Left renal pelvis (tissue), 4 donors: ENCODE measurements at places on chromosomes 13 and 19.

GRCh38 chr19:12946731-12947496 is 1.3 kb downstream of the RAD23A start:
- DNase-seq, result no peak

- DNase-seq, result no peak
Measured at GRCh38 chr13:83765796-83766195, 116.5 kb downstream of the SLITRK1 start.

DNA sequence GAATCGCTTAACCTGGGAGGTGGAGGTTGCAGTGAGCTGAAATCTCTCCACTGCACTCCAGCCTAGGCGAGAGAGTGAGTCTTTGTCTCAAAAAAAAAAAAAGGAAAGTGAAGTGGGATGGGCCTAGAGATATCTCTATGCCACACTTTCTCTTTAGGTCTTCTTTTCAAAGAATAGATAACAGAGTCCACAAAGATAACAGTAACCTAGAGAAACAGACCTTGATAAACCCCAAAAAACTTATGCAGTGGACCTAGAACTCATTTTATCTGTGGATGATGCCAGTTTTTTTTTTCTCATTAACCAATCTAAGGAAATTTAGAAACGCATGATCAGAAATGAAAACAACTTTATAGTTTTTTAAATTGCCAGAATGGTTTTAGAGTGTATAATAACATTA is 227.4 kb downstream of the LHFPL6 start:
- no peak for DNase-seq

DNA sequence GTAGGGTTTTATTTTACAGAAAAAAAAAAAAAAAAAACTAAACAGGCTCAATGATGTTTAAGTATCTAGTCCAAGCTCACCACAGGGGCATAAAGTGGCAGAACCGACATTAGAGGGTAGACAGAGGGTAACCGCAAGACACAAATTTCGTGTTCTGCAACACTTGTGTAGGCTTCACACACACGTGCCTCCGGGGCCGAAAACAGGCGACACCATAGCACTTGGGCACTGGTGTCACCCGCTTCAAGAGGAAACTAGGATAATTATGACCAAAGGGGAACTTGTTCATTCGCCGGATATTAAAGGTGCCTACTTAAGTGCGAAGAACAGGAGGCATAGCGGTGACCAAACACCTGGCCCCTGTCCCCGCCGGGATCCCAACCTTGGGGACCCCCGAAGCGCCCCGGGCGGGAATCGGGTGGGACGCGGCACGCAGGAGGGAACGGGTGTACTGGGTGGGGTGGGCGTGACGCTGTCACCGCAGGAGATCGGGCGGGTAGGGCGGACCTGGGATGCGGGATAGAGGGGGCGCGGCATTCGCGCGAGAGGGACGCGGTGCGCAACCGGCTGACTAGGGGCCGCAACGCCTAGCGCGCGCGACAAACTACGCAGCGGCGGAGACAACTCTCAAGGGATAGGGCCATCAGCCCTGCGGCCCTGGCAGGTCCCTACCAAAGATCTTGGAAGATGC is 558 bp downstream of the MZT1 start:
- no peak for DNase-seq

DNA sequence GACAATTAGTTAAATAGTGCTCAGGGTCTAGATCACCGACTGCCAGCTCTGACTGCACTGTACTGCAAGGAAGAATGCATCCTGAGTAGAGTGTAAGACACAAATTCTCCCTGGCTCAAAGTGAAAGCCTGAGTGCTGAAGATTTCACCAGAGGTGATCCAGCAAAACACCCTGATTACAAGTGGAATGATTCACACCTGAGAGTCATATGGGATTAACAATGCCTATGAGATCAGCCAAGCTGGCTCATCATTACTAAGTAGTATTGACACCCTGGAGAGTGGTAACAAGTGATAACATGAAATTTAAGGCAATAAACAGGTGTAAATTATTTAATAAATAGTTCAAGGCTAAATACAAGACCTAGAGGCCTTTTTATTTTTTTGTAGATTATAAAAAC is 403.8 kb upstream of the PRR20A start:
- no peak for DNase-seq

DNA sequence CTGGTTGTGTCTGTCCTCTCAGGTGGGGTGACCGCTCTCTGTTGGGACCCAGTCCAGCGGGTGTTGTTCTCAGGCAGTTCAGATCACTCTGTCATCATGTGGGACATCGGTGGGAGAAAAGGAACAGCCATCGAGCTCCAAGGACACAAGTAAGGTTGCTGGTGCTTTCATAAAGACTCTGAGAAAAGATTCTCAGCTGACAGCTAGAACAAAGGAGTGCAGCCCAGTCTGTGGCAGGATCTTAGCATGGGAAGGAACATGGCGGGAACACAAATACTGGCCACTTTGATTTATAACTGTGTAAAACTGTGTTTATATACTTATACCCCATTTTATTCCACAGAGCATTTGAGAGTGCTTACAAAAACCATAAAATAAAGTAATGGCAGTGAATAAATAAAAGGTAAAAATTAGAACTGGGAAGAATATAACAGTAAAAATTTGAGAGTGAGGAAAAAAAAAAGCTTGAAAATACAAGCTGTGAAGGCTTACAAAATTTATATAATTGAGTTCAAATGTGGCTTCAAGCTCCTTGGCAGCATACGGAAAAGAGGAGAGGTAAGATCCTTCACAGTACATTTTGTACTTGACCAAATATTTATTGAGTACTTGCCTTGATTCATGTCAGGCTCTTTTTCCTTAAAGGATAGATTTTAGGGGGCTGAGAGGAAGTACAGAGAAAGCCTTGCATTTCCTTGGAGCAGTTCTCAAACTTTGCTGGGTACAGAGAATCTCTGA is 64.8 kb downstream of the DHRS12 start:
- no peak for DNase-seq

- DNase-seq, result no peak
Measured at GRCh38 chr13:74770361-74770760, 636.2 kb upstream of the KLF12 start.
